ENCODE measurements at places on chromosomes 5 and 9.

GRCh38 chr9:122393284-122393983, 22.6 kb downstream of the PTGS1 start:
- DNase-seq, result no peak

- no peak for DNase-seq
Measured at GRCh38 chr5:41940641-41941040, 15.6 kb downstream of the FBXO4 start.

DNA sequence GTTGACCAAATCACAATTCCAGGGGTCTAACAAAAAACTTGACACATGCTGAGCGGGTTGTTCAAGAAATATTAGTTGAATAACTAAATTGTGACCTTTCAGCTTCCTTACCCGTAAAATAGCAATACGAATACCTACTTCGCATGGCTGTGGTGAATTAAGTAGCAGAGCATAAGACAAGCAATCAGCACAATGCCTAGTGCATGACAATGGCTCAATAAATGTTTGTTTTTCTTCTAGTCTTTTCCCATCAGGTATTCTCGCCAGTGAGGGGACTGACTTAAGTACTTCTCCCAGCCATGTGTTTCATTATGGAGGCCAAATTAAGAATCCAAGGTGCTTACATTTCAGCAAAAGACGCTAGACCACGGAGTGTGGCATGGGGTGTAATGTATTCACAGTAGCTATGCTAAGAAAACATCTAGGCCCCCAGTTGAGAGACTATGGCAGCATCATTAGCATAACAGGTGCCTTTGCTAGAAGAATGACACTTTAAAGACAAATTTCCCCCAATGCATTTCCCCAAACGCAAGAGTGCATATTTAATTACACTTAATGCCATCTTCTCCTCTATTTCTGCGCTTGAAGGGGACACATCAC, 145.9 kb downstream of the ASTN2 start:
- DNase-seq, result no peak

DNA sequence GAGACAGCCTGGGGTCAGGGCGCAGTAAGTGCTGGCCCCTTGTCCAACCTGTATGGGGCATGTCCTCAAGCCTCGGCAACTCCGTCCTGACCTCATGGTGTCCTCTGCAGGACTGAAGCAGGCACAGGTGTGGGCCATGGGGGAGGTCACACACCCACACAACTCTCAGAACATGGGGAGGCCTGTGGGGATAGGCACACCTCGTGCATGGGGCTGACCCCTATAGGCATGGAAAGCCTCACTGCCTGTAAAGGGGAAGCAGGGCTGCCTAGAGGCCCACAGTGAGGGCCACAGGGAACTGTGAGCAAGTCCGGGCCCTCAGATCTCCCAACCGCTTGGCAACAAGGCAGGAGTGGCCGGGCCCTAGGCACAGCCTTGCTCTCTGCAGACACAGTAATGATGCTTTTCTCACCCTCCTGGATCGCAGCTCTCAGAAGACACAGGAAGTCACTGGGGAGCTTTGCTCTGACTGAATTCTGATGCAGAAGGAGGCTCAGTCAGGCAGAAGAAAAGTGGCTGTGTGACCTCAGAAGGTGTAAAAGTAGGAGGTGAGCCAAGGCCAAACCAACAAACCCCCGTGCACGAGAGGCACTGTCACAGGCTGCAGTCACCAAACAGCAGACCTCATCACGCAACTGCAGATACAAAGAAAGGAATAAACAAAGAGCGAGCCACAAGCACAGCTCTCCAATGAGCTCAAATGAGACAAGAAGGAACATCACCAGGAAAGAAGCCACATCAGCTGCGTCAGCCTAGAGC, 5.4 kb downstream of the IPPK start:
- no peak for DNase-seq

GRCh38 chr5:108581026-108581425, 166.7 kb upstream of the FER start:
- DNase-seq, result no peak

Data from hypothalamus (tissue), 51 donors.